ENCODE measurements at places on chromosomes 7 and 10.

DNA sequence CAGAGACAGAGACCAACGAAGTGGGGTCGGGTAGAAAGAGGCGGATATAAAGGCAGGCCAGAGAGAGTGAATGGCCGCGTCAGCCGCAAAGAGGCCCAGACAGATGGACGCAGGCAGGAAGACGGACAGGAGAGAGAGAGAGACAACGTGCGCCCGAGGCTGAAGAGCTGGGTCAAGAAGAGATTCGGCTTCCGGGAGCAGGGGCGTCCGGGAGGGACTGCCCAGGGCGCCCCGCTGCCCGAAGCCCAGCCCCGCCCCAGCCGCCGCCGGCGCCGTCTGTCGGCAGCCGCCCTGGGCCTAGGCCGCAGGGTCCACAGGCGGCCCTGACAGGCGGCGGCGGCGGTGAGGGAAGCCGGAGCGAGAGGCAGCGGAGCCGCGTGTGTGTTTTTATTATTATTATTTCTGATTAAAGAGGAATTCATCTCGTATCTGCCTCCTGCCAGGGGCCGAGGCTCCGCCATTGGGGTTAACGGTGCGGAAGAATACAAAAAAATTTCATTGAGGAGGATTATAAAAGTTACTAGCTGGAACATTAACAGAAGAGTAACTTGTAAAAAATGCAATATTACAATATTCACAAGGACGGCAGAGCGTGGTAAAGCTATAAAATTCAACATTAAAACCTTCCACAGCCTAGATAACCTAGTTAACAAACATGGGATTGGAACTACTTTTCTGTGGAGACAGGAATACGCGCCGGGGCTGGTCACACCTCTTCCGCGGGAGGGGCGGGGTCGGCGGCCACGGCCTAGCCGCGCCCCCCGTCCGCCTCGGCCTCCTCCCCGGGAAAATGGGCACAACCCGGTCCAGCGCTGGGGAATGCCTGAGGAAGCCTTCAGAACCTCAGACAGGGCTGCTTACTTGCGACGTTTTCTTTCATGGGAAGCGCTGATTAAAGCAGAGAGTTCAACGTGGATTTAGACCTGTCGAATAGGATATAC is 29.7 kb upstream of the PAX2 start:
- DNase-seq, result no peak

DNA sequence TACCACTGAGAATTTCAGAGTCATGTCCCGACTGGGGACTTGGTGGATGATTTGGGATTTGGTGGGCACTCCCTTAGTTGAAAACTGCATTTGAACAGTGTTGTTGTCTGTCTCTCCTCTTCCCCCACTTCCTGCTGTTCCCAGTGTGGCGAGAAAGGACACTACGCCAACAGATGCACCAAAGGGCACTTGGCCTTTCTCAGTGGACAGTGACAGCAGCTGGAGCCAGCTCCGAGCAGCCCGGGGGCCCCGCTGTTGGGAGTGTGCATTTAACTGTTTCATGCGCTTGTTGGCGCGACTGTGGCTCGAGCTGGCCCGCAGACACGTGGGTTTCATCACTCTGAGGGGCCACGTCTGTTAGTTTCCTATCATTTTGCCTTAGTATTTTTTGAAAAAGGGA is 9.7 kb downstream of the ATP5MF start:
- DNase-seq, result no peak

GRCh38 chr10:32964270-32964669 is 6.2 kb upstream of the ITGB1 start:
- peak; percentile 68 for DNase-seq

DNA sequence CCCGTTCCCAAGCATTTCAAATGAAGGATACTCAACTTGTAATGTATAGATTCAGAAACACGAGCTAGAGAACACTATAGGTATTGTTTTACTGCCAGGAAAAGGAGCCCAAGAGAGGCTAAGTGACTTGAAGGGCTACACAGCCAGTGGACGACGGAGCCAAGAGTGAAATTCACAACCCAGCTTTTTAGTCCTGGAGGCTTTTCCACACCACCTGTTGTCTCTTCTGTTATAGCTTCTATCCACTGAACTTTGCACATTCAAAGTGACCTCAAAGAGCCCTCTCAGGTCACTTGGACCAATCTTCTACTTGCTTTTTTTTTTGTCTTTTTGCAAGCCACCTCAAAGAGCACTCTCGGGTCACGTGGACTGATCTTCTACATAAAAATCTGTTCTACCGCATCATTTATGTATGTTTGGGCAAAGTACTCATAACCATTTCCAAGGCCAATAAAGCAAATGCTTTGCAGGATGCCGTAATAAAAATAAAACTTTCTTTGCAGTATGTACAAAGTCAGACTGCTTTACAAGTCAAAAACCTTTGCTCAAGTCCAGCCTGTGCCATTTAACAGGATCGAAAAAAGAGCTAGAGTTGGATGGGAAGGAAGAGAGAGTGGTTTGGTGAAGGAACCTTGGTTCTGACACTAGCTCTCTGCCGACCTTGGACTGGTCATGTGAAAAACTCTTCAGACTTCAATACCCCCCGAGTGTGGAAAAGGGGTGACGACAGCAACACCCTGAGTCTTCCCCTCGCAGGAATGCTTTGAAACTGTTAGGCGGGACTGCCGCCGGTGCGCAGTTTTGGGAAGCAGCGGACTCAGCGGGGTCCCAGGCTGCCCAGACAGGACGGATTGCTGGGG is 821 bp downstream of the SLC35B4 start:
- peak; percentile 36 for DNase-seq

- no peak for DNase-seq
These were observed 312.3 kb upstream of the MKI67 start for GRCh38 chr10:128438417-128439063.
